ENCODE measurements at places on chromosomes 5 and 9.

- DNase-seq, result no peak
Observed at GRCh38 chr5:6505783-6506557, 57.3 kb downstream of the UBE2QL1 start.

- no peak for DNase-seq
Observed at GRCh38 chr9:84123648-84124406, 143.2 kb downstream of the RMI1 start.

GRCh38 chr5:149961957-149962409 is 1.4 kb downstream of the SLC26A2 start:
- DNase-seq, result peak; percentile 14

GRCh38 chr5:63963926-63964325 is 1.7 kb upstream of the HTR1A start:
- DNase-seq, result no peak

DNA sequence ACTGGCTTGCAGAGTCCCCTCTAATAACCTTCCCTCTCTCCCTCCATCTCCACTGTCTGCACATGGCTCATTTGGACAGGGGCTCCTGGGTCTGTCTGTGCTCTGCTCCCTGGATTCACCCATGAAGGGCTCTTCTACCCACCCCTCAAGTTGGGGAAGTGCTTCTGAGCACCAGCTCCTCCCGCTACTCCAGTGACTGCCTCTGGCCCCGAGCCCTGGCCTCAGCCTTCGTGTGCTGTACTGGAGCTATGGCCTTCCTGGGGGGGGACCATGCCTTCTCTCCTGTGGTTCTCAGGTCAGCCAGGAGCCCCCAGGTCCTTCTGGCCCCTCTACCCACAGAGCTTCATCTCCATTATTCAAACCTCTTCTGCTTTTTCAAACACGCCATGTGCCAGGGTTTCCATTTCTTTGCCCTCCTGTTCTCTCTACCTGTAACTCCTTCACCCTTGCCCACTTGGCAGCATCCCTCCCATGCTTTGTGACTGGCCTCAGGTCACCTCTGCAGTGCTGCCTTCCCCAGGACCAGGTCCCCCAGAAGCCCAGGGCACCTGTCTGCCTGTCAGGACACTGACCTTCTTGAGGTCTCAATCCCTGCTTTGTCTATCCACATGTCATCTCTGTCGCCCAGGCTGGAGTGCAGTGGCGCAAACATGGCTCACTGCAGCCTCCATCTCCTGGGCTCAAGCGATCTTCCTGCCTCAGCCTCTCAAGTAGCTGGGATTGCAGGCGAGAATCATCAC is 9.5 kb downstream of the SH3PXD2B start:
- no peak for DNase-seq

GRCh38 chr5:33530183-33531036 is 89.6 kb downstream of the TARS1 start:
- DNase-seq, result no peak

DNA sequence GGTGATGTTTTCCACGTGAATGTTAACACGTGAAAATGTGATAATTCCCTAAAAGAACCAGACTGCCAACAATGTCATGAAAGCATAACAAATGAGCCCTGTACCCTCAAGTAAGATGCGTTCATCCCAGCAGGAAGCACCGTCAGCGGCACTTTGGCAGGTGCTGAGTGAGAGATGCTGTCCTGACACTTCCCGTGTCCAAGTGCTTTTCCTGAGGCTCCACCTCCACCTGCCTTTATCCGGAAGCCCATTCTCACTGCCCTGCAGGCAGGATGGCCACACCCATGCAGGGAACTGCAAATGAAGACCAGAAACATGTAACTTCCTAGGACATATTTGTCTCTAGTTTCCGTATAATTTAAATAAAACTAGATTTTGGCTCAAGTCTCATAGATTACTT is 238.0 kb upstream of the IRX2 start:
- DNase-seq, result no peak

- no peak for DNase-seq
Observed at GRCh38 chr9:12730927-12731326, 37.7 kb downstream of the TYRP1 start.

DNA sequence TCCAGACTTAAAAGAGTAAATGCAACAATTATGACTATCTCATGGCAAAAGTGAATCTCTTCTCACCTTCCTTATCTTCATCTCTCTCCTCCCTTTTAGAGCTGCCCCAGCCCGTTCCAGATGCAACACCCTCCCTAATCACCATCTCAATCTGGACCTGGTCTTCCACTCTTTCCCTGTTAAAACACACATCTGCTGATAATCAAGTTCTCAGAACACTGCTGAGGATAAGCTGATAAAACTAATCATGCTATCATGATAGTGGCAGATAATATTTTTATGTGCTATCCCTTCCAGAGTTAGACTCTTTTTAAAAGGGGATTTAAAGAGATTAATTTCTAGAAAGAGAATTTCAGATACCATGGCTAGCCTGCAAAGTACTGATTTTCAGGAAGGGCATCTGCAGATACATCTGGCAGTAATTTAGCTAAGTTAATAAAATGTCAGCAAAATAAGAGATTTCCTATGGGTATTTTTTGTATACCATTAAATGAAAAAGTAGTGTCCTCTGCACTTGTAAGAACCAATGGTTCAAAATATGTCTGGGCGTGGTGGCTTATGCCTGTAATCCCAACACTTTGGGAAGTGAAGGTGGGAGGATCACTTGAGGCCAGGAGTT is 17.2 kb downstream of the SGTB start:
- DNase-seq, result no peak

DNA sequence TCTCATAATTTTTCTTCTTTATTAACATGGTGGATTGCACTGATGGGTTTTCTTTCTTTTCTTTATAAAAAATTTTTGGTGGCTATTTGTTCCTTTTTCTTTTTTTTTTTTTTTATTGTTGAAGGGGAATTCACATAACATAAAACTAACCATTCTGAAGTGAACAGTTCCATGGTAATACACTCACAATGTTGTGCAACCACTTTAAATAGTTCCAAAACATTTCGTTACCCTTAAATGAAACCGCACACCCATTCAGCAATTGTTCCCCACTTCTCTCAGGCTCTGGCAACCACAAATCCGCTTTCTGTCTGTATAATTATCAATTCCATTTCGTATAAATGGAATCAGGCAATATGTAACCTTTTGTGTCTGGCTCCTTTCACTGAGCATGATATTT is 11.7 kb upstream of the SETX start:
- no peak for DNase-seq

GRCh38 chr5:62115014-62115413 is 191.0 kb upstream of the KIF2A start:
- no peak for DNase-seq

DNA sequence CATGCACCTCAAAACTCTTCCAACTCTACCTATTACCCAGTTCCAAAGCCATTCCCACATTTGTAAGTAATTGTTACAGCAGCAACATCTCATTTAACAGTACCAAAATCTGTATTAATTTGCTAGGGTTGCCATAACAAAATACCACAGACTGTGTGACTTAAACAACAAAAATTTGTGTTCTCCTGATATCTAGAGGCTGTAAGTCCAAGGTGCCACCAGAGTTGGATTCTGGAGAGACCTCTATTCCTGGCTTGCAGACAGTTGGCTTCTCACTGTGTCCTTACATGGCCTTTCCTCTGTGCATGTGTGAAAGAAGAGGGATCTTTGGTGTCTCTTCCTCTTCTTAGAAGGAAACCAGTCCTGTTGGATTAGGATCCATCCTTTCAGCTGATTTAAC is 203.8 kb upstream of the PIK3R1 start:
- DNase-seq, result no peak

DNA sequence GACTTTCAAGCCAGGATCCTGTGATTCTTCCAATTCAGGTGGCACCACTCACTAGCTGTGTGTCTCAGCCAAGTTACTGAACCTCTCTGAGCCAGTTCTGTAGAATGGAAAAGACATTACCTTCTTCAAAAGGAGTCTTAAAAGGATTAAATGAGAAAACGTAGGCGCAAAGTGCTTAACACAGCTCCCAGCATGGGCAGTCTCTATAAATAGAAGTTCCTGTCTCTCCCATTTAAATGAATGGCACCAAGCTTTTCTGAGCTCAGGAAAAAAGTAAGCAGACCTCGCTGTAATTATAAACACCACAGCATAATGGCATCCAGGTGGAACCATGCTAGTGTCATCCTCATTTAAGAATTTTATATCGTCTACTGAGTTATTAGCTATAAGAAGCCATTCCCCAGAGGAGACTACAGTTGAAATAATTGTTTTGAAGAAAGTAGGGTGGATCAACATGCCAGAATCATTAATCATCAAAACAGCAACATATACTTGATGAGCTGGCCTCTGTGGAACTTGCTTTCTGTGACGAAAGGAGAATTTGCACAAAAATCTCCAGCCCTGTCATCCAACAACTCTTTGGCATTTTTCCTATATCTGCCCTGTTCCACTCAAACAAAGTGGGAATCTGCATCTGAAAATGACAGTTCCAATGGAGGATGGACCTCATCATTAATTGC is 188.9 kb downstream of the SPOCK1 start:
- DNase-seq, result no peak

DNA sequence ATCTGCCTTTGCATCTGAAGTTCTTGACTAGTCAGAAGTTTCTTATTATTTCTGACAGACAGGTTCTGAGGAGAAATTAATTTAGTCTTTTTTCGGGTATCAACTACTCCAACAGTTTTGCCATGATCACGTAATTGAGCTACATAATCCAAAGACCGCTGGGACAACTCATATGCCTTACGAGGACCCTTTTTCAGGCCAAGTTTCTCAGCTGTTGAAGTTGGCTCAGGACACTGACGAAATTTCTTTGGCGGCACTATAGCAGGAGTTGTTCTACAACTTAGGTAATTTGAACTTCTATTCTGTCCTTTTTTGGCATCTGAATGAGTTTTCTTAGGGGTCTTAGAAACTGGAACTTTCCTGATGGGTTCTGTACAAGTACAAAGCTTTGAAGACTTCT is 27.2 kb downstream of the SETX start:
- DNase-seq, result no peak

- DNase-seq, result peak; percentile 6
Observed at GRCh38 chr9:8857926-8858595, 1058.5 kb upstream of the DMAC1 start.

DNA sequence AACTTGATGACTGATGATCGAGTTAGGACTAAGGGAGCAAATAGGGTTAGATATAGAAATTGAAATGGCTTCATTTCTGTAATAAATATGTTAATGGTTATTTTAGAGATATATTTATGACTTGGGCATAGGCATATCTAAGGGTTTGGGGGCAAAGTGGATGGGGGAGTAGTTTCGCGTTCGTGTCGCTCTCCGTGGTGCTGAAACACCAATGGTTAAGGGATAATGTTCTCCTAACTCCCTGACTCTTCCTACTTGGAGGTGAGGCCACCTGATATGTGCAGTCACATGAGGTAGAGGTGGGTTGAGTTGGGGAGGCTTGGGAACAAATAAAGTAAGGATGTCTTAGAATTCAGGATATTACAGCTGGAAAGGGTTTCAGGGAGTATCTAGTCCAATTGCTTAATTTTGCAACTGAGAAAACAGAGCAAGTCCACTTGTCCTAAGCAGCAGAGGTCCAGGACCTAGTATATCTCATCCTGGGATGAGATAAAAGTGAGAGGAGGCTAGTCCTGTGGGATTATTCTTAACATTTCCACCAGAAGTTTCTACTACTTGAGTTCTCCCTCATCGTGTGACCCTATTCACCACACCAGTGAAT is 44.0 kb upstream of the MAP1B start:
- peak; percentile 7 for DNase-seq

DNA sequence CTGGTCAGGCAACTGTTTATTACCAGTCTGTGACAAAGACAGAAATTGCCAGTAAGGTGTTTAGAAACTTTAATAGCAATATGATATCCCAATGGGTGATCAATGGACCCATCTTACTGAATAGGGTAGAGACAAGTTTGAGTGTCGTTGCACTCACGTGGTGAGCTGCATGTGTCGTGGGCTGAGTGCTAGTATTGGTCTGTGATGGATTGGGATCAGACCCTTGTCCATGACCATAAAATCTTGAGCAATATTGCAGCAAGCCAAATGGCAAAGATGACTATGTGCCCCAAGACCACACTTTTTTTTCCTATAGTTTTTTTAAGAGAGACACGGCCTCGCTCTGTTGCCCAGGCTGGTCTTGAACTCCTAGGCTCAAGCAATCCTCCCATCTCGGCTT is 114.5 kb downstream of the PALM2AKAP2 start:
- DNase-seq, result no peak

- no peak for DNase-seq
Observed at GRCh38 chr5:79107020-79107796, 4.4 kb upstream of the BHMT start.

GRCh38 chr9:134922932-134923240 is 5.2 kb upstream of the FCN1 start:
- no peak for DNase-seq

DNA sequence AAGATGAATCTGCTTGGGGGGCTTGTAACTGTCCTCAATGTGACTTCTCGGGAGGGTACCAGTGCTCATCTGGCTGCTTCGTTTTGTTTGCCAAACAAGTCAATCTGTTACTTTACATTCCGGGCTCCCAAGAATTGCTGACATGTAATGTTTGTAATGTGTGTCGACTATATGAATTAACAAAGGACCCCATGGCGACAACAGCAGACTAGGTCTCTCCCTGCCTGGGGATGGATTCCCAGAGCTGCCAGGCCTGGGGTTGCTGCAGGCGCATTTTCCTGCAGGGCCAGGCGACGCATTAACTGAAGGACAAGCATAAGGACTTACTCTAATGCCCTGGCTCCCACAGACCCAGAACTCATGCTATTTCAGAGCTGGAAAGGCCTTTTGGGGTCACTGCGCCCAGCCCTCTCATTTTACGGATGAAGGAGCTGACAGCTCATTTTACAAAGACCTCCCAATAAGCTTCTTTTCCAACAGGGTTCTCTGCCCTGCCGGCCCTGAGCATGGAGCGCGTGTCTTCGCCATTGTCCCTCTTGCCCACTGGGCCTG is 214.8 kb downstream of the TTLL11 start:
- DNase-seq, result no peak

DNA sequence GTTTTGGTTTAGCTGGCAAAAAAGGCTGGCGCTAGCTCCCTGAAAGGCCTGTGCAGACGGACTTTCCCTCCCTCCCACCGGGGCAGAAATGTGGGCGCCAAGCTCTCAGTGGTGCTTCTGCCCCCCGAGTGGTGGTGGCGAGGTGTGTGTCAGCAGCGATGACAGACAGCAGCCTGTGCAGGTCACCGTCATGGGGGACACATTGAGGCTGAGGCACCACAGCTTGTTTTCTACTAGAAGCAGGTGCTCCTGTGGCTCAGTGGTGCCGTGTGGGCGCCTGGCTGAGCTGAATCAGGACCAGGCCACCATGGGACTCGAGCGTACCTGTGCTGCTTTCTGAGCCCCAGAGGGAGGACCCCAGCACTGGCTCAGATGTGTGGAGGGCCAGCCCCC is 6.2 kb downstream of the WNK2 start:
- no peak for DNase-seq

GRCh38 chr5:125215593-125215992 is 469.2 kb upstream of the ZNF608 start:
- no peak for DNase-seq

DNA sequence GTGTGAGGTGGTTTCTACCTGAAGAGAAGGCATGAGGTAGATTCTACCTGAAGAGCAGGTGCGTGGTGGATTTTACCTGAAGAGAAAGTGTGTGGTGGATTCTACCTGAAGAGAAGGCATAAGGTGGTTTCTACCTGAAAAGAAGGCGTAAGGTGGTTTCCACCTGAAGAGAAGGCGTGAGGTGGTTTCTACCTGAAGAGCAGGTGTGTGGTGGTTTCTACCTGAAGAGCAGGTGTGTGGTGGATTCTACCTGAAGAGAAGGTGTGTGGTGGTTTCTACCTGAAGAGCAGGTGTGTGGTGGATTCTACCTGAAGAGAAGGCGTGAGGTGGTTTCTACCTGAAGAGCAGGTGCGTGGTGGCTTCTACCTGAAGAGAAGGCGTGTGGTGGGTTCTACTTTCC is 192.8 kb downstream of the MED10 start:
- DNase-seq, result no peak

Data from T-helper 2 cell (primary cell).